GM23248 (cell line): ENCODE measurements at places on chromosomes 4 and X. TPM values are rescaled to one million over a fixed set of nuclear protein-coding genes. Genes with fewer than 3 reads are reported as not detected.
A peak's percentile ranks its signal among the peaks of the same experiment; 100 is the strongest.

Gene ARHGAP4
- 2.8 TPM in 1 of 2 replicates, not detected in the other for total RNA-seq

Gene MID2
- 8.9 and 16.1 TPM in 2 replicates for total RNA-seq

- no peak for DNase-seq
These were observed 43.7 kb downstream of the LDOC1 start for GRCh38 chrX:141133272-141133671.

- DNase-seq: peak; percentile 41
These were observed 69.2 kb upstream of the MAML3 start for GRCh38 chr4:140223056-140223810.

Gene RASL11B
- total RNA-seq: not detected in 2 replicates

GRCh38 chrX:109709129-109709631 is 23.9 kb downstream of the ACSL4 start:
- peak; percentile 70 for DNase-seq
